Urothelium cell line (cell line): ENCODE measurements at places on chromosomes 6 and 20.

GRCh38 chr6:137768935-137769334 lies 98.1 kb upstream of the TNFAIP3 start:
- no peak for DNase-seq

DNA sequence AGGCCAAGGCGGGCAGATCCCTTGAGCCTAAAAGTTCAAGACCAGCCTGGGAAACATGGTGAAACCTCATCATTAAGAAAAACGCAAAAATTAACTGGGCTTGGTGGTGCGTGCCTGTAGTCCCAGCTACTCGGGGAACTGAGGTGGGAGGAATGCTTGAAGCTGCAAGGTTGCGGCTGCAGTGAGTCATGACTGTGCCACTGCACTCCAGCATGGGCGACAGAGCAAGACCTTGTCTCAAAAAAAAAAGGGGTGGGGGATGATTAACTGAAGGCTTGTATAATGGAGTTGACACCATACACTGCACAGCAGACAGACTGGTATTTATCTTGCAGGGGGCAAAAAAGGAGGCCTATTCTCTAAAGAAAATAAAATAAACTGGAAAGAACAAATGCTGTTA lies 27.7 kb downstream of the SRPK1 start:
- no peak for DNase-seq

GRCh38 chr20:20401991-20402390 lies 34.1 kb downstream of the INSM1 start:
- DNase-seq, result no peak

DNA sequence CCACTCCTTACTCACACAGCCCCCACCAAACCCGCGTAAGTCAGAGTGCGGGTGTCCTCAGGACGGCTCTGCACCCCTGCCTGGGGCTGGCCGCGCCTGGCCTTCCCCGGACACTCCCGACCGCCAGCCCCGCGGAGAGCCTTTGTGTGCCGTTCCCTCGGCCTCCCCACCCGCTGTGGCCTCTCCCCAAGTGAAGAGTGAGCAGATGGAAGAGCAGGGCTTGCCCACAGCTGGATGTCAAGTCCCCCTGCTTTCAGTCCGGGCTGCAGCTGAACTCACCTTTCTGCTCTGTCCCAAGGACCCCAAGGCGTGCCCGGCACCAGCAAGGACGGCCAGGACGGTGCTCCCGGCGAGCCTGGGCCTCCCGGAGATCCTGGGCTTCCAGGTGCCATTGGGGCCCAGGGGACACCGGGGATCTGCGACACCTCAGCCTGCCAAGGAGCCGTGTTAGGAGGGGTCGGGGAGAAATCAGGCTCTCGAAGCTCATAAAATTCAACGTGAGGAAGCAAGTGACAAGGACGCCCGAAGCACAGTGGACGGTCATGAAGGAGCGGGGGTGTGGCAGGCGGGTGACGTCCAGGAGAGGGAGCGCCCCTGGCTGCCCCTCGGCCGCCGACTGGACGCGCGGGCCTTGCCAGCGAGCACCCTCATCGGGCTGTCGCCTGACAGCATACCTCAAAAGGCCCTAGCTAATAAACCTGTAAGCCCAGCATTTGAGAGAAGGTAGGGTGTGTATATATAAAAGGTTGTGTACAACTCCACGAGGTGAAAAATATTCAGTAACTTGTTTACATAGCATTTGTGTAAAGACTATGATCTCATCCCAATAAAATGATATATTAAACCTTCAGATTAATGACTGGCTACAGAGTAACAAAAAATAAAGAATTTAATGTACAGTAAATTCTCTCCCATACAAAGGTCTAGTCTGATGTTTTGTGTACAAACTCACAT lies 21.1 kb downstream of the TCFL5 start:
- no peak for DNase-seq

DNA sequence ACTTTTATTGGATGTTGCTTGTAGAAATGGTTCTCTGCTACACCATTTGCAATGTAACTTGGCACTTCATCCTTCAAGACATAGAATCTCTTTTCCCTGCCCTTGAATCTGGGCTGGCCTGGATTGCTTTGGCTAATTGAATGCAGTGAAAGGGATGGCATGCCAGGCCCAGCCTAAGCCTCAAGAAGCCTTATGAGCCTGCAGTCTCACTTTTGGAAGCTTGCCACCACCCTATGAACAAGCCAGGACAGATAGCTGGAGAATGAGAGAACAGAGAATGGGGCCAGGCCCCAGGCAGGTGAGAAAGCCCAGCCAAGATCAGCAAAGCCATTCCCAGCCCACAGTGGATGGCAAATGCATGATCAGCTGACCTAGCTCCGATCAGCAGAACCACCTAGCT lies 350.7 kb upstream of the RNF24 start:
- no peak for DNase-seq

- DNase-seq, result no peak
These were observed 8.7 kb downstream of the PLCG1 start for GRCh38 chr20:41145821-41146620.

DNA sequence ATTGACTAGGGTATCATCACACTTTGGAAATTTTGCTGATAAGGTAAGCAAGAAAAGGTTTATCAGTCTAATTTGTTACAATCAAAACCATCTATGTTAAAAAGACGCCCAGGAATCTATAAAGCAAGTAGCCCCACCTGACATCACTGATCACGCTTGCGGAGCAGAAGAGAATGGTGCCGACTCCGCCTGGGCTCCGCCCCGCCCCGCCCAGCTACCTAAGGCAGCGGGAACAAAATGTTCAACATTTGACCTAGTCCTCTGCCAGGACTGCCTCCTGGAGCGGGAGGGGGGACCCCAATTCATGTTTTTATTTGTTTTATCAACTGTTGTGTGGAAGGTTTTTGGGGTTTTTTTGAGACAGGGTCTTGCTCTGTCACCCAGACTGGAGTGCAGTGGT lies 520.5 kb downstream of the PREX1 start:
- DNase-seq, result no peak

DNA sequence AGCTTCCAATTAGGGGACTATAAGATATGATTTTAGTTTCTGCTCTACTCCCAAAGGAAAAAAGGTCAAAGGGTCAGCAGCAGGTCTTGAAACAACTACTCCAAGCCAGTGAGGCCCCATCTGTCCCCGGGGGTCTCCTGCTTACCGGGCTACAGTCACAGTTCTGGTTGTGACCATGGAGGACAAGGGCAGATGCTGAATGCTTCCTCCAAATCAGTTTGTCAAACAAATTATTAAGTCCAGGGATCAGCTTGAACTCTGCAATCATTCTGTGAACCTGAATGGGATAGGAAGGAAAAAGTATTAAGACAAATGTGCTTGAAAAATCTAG lies 60.2 kb downstream of the MYH7B start:
- no peak for DNase-seq

GRCh38 chr6:17469006-17469832 lies 75.8 kb downstream of the CAP2 start:
- DNase-seq, result no peak

DNA sequence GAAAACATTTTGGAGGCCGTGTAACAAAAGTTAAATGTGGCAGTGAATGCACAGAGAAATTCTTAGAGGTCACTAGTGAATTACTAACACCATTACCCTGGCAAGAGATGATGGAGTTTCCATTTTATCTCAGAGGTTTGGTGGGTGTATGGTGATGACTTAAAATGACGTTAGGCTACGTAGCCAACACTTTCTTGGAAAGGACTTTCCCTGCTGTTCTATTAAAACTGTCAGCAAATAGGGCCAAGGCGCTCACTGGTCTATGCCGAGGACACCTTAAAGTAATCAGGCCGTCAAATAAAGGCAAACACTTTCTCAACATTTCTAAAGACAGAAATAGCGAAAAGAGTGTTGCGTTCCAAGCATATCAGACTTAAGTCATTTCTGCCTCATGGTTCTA lies 160.8 kb downstream of the GMPR start:
- no peak for DNase-seq

DNA sequence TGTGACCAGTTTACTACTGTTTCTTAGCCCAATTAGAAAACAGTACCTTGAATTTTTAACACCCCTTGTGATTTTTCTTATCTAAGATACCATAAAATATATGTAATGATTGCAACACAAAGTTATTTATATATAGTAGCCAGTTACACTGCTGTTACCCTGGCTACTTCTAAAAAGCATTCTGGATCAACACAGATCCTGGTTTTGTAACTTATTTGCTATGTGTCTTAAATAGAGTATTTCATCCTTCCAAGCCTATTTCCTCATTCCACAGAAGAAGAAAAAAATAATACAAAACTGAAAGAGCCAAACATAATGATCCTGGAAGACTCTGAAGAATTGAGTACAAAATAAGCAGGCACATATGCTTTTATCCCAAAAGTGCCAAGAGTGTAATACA lies 19.0 kb upstream of the GSTA4 start:
- DNase-seq, result no peak

DNA sequence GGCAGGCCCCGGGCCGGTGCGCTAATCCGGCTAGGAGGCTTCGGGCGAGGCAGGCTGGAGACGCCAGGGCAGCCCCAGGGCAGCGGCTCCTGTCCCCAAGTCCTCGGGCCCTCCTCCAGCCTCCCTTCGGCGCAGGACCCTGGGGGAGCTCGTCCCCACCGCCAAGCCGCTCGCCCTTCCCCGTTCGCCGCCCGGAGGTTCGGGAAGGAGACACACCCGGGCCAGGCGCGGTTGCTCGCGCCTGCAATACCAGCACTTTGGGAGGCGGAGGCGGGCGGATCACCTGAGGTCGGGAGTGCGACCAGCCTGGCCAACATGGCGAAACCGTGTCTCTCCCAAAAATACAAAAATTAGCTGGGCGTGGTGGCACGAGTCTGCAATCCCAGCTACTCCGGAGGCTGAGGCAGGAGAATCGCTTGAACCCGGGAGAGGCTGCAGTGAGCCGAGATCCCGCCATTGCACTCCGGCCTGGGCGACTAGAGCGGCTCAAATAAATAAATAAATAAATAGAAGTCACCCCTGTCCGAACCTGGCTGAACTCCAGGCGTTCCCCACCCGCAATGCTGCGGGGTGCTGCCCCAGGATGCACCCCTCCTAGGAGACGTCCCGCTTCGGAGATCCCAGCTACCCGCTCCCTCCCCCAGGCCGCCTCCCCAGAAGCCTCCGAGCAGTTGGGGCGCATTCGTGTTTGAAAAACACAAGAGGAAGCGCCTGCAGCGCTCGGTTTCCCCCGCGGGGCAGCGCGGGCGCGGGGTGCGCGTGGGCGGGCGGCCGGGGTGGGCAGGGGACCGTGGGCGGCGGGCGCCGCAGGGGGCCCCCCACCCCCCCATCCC lies 27.5 kb downstream of the SERPINB9 start:
- no peak for DNase-seq

- no peak for DNase-seq
These were observed 36.9 kb upstream of the STMND1 start for GRCh38 chr6:17064975-17065374.

DNA sequence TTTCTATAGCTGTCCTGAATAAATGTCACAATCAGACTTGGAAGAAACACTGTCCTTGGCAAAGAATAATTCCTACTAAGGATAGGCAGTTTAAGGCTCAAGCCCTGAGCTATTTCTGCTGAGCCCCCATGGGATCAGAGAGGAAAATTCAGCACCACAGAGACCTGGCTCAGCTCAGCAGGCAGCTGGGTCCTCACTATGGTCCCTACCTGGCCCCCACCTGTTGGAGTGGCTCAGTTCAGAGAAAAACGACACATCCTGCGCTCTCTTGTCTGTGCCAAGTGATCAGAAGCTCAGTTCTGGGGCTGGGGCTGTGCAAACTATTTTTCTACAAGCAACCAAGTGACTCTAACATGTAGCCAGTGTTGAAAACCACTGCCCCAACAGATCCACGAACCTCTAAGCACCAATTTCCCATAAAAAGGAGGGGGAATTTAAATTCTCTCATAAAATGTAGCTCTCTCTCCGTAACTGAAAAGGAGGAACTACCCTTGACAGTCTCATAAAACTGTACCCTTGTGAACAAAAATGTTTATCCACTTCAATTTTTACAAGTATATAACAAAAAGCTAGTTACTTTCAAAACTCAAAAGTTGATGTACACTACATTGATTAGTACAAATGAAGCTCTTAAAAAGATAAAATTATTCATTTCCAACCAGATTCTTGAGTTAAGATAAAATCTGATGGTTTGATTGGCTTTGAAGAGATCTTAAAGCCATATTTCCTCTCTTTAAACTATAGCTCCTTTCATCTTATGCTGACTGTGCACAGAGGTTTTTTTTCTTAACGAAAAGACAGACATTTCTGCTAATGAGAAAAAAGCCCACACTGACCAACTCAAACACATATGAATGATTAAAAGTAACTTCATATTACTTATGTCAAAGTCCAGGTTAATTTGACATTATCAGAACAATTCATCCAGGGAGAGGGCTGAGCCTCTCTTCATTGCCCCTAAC lies 52.0 kb downstream of the KIF13A start:
- DNase-seq, result no peak

GRCh38 chr6:38637756-38638155 lies 2.0 kb downstream of the BTBD9 start:
- no peak for DNase-seq

- DNase-seq, result peak; percentile 96
These were observed 114.7 kb downstream of the PSMB1 start for GRCh38 chr6:170438402-170438753.

DNA sequence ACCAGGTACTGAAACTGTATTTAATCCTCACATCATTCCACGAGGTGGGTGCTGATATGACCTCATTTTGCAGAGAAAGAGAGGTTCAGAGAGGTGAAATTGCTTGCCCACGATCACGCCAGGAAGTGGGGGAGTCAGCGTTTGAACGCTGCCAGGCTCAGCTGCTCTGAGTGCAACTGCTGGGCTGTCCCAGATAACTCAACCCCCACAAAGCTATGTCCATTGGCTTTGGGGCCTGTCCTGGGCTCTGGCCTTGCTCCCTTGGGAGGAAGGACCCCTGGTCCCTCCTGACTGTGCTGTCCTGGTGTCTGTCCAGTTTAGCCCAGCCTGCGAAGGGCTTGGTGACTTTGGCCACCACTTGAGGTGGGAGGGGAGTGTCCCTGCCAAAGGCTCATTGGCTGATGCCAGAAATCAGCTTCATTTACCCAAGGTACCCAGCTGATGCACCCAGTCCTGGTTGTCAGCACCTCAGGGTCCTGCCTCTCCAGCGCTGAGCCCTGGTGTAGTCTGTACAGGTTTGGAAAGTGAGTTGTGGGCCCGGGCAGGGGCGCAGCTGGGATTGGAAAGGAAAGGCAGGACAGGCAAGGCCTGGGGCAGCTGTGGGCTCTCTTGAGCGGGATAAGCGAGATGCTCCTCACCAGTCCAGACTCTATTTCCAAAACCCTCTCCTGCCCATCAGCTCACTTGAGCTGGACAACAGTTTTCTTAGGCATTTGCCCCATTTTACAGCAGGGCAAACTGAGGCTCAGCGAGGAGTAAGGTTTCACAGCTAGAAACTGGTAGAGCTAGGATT lies 38.5 kb downstream of the SUN5 start:
- DNase-seq, result no peak

GRCh38 chr6:19736066-19736465 lies 101.1 kb upstream of the ID4 start:
- DNase-seq, result no peak
